ENCODE measurements at places on chromosomes 1 and 21.

DNA sequence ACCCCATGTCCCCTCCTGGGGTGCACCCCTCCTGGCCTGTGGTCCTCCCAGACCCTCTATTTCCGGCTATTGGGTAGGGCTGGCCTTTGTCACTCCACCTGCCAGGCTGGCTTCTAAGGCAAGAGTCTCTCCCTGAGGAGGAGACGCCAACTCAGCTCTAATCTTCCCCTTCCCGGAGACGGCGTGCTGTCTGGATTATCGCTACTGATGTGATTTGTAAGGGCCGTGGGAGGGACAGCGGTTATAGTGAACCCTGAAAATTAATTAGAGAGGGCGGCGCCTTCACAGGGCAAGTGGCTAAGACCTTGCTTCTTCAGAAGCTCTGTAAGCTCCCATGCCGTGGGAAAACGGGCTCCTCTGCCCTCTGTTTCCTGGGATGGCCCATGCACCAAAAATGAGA is 207.0 kb upstream of the VAMP3 start:
- DNase-seq, result no peak

- DNase-seq, result no peak
These were observed 7.7 kb downstream of the PADI1 start for GRCh38 chr1:17212487-17213121.

DNA sequence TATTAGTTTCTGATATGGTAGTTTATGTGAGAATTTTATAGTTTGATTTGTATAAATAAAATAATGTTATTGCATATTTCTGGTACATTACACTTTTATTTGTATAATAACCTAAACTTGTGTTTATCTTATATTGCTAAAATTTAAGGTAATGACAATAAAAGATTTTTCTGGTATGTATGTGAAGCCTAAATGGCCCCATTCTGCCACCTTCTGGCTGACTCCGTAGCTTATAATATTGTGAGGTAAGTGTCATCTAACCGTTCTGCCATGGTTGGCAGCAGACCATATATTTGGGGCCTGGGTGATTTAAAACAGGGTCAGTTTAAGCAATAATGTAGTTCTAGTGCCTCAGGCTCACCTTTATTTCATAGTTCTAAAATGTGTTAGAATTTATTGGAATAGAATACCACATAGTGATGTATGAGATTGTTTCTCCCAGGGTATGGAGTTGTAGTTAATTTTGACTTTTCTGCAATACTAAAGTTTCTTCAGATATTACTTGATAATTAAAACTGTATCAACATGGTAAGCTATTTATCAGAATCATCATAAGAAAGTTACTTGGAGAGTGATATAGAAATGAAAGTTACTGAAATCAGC is 21.2 kb upstream of the PRKACB start:
- DNase-seq, result no peak

- DNase-seq, result no peak
These were observed 244.4 kb downstream of the TGFB2 start for GRCh38 chr1:218589487-218589886.

DNA sequence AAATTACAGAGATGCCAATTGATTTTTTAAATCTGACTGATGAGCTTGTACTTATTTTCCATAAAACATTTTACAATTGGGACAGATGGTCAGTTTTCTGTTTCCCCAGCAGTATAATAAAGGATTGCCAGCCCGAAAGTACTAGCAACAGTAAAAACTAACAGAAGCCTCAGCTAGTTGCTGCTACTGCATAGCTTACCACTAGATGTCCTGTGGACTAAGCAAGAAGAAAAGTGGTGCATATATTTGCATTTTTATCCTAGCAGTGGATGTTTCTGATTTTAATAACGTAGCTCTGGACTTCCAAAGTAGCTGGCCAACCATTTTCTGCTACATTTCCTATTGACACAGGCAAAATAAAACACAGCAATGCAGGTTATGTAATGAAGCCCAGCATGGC is 241.5 kb downstream of the BARHL2 start:
- DNase-seq, result peak; percentile 0

DNA sequence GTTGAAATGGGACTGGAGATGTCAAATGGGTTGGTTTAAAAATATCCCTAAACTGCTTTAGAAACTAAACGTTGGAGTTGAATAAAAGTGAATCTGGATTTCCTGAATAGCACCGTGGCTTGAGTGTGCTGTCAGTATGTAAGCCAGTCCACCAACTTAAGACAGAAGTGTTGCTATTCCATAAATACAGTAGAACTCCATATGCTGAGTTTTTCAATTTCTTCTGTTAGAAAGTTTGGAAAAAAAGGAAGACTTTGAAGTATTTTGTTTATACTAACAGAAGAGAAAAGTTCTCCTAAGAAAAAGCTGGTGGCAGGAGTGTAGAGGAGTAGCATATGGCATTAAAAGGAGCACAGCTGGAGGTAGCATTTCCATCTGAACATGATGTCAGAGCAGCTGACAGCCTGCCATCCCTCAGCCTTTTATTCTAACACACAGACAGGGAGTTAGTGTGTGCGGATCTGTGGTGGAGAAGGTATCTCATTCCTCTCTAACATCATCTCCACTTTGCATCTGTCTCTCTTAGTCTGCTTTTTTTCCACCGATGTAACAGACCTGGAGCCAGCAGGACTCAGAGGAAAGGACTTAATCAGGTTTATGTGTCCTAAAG is at the start of gene ZBTB18:
TSS of gene ZBTB18 (plus strand) at position 449 of the 610 bp plus-strand sequence. CDS start at position 598, 149 bp downstream.
- DNase-seq, result no peak
